ENCODE measurements at places on chromosomes 6 and 20.

DNA sequence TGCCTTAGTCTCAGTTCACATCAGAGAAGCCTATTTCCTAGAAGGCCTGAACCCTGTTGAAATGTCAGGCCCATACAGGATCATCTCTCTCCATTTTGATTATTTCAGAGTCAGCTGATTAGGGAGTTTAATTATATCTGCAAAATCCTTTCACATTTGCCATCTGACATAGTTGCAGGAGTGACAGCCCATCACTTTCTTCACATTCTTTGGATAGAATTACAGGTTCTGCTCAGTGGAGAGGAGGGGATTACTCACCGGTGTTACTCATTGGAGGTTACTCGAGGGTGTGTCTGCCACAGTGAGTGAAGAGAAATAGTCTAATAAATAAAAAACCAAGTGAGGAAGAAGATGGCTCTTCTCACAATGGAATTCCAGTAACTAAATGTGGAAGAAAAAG lies 216.8 kb downstream of the TMEM242 start:
- no peak for DNase-seq

DNA sequence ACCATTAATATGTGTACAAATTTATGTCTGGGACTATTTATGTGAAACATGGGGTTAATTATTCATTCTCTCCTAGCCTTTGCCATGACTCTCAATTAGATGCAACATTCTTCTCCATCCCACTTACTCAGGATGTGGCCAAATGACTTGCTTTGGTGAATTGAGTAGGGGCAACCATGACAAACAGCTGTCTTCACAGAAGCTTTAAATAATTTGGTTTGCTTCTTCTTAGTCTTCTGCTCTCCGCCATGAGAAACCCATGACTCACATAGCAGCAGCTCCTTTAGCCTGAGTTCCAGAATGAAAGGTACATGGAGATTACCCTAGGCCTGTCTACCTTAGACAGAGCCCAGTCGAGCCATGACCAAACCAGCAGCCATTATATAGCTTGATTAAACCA lies 74.7 kb downstream of the FRK start:
- DNase-seq = no peak

DNA sequence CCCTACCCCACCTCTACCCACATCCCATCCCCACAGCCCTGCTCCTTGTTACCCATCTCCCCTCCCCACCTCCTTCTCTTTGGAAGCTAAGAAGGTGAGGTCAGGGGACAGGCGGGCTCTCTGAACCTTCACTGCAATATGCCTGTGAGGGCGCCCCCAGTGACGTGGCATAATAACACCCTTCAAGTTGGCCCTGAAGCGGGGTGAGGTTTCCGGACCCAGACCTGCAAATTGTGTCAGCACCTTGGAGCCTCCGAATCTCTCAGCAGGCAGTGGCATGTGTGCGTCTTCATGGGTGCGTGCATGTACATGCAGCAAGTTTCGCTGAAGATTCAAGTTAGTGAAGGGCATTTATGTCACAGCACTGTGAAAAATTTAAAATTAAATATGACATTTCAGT lies 114.6 kb downstream of the SOBP start:
- no peak for DNase-seq

- DNase-seq = peak; percentile 57
These were observed 76.2 kb downstream of the FAM229B start for GRCh38 chr6:112163295-112164257.

DNA sequence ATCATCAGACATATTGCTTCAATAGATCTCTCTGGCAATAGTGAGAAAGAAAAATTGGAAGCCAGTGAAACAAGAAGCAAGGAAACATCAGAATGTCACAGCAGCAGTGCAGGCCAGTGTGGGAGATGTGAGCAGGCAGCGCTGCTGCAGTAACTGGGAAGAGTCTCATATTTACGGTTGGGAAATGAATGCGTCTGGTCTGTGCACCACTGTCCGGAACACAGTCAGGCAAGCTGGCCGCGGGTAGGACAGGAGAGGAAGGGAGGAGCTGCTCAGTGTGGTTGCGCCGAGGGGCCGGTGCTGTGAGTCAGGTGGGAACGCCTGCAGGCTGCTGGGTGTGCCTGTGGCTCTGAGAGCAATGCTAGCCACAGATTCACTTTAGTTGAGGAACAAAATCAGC lies 6.4 kb upstream of the PSMG4 start:
- DNase-seq = no peak

DNA sequence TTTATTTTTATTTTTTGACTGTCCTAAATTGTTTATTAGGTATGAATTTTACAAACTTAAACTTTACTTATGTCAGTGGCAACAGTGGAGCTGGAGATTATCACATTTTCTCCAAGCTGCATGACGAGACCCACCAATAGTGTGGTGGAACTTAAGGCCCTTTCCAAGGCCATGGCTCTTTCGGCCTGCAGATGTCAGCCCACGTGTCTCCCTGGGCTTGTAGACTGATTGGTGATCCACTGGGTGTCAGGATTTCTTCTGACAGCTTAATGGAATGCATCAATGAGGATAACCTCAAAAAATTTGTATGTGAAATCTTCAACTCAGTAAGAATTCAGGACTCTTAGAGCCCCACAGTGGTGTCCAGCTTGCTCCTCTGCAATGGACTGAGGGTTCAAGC lies 32.3 kb upstream of the OVOL2 start:
- DNase-seq = no peak

DNA sequence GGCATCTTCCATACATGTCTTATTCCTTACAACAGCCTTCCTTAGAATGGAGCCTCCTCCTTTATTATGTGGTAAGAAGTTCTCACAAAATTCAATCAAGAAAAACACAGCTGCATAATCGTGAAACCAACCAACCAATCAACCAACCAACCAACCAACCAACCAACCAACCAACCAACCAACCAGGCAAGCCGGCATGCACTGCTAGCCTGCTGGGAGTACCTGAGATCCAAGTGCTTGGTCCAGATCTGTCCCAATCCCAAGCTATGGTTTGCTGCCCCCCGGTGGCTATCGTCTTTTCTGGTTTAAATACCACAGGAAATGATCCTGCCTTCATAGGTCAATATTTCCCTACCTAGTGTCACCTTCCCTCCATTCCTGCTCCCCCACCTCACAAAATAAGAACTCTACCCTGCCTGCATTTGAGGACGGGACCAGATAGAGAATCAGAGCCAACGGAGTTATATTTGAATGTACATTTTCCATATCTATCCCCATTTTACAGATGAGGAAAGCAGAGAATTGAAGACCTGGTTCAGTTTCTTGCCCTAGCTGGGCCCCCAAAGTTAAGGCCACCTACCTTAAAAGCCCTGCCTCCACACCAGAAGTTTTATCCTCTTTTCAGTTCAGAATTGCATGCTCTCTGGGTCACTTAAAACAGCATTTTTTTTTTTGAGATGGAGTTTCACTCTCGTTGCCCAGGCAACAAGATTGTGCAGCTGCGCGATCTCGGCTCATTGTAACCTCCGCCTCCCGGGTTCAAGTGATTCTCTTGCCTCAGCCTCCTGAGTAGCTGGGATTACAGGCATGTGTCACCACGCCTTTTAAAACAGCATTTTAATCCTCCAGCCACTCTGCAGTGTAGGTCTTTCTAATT lies 27.1 kb downstream of the RAB44 start:
- DNase-seq = no peak

GRCh38 chr6:18260448-18261106 lies 3.8 kb downstream of the DEK start:
- DNase-seq = no peak

GRCh38 chr6:41938590-41939175 lies 2.9 kb downstream of the CCND3 start:
- DNase-seq = no peak

DNA sequence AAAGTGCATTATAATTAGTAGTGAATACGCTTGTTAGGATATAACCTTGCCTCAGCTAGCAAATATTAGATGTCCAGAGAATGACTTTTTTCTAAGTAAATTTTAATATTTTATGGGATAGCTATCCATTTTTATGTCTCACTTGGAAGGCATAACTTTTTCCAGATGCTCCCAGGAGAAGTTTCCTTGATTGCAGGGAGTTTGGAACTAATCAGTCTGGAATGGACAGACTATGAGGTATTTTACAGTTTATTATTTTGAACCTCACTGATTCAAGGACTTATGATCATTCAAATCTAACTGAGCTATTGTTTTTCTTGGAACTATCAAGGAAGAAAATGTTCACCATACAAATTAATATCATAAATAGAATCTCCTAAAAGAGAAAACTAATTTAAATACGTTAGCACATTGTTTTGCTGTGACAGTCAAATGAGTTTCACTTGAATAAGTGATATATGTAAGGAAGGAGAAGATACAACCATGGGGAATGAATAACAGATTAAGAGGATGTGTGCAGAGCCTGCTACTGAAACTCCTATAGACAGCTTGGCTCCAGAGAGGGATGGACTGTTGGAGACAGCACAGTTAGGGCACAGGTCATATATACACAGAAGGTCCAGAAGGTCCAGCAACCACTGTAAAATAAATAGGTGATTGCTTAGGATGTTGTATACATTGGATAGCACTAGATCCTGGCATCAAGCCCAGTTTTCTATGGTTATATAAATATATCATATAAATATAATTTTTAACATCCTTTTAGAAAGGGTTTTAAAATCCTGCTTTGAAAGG lies 20.6 kb upstream of the LCA5 start:
- no peak for DNase-seq

DNA sequence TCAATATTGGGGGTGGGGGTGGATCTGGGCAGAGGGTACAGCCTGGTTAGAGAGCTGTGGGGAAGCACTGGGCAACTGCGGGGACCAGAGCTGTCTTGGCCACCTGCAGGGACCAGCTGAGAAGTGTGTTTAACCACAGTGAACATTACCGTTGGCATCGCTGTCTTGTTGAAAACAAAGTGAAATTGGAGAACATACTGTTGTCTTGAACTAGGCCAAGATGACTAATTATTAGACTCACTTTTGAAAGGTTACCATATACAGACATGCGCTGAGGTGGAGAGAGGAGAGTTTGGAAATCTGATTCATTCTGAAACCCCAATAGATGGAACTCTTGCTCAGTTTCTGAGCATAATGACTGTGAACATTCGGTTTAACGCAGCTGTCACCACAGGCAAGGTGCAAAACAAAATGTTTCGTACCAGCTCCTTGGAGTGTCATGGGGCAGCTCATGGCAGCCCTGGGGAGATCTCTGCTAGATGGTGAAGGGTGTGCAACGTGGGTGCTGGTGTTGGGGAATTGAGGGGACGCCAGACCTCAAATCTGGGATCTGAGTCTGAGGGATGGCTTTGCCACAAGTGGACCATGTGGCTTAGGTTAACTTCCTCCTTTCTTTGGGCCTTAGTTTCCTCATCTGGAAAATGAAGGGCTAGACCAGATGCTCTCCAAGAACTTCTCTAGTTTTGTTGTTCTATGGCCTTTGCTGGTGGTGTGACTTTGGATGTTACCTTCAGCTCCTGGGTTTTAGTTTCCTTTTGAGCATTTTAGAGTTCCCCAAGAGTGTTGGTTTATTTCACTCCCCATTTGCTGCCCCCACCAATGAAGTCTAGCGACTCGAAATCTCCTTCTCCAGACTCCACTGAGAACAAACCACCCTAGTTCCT lies 24.6 kb upstream of the GTSF1L start:
- no peak for DNase-seq

GRCh38 chr6:162443101-162443500 lies 284.5 kb downstream of the PRKN start:
- DNase-seq = no peak

GRCh38 chr20:21103582-21104465 lies 2.3 kb downstream of the LINC00237 start:
- no peak for DNase-seq

GRCh38 chr6:138692978-138693909 lies 80.3 kb upstream of the CCDC28A start:
- peak; percentile 1 for DNase-seq

GRCh38 chr20:10381477-10381876 lies 52.5 kb downstream of the MKKS start:
- no peak for DNase-seq

DNA sequence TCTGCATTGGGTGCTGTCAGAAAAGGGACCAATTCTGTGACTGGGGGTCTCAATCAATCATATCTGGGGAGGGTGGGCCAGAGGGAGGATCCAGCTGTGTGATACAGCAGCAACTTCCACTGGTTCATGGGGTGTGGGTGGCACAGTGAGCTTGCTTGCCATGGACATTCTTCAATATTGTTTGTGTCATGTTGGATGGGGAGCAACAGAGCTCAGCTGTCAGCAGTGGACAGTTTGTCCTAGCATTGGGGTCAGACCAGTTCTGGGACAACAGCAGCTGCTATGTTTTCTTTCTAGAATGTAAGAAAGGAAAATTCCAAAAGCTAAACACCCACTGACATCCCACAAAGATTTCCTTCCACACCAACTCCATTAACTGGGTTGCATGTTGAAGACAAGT lies 221.9 kb upstream of the CDH4 start:
- DNase-seq = no peak

GRCh38 chr6:13239530-13240455 lies 88.5 kb downstream of the TBC1D7 start:
- DNase-seq = no peak

- DNase-seq = peak; percentile 11
These were observed 118.4 kb downstream of the GRM4 start for GRCh38 chr6:34027445-34027936.

- DNase-seq = no peak
These were observed 98.5 kb downstream of the INSM1 start for GRCh38 chr20:20466341-20466879.

- DNase-seq = no peak
These were observed 2.5 kb upstream of the NELFCD start for GRCh38 chr20:58978351-58979190.

- DNase-seq = no peak
These were observed 60.4 kb upstream of the RSPO3 start for GRCh38 chr6:127058027-127058426.

- DNase-seq = no peak
These were observed 33.9 kb downstream of the PPARD start for GRCh38 chr6:35376281-35376680.

DNA sequence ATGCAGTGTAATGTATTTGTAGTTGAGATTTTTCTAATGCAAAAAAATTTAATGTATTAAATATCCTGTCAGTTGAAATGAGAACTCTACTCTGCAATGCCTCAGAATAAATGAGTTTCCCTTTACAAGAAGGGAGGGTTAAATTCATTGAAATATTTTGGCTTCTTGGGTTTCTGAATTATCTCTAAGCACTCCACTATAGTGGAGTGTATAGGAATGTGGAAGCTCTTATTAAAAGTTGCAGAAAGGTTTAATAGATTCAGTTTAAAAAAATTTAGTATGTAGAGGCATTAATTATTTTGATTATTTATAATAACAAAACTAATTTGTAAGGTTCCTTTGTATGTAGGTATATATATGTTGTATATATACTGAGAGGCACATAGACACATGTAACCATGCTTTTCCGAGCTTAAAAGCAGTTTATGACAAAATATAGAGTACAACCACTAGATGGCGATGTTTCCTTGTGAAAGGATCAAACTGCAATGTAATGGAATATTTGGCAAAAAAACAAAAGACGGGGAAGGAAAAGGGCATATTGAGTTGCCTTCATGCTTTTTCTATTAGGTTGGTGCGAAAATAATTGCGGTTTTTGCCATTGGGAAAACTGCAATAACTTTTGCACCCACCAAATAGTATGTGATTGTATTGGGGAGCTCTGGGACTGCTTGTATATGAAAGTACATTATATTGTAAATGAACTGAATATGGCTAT lies 144.2 kb downstream of the MYO6 start:
- DNase-seq = no peak

All from activated CD8-positive, alpha-beta memory T cell treated with anti-CD3 and anti-CD28 coated beads for 1 hour (primary cell).